ENCODE measurements at places on chromosomes 3 and 15. TPM values are rescaled to one million over a fixed set of nuclear protein-coding genes. Genes with fewer than 3 reads are reported as not detected.

GRCh38 chr3:188150982-188151381 lies 3.0 kb upstream of the LPP start:
- H3K27ac ChIP-seq: no peak overlapping the region
- no peaks in the 10 kb centered on the region for H3K36me3 ChIP-seq
- DNase-seq: no peak
- no peaks in the 10 kb centered on the region for H3K27me3 ChIP-seq

Gene GOLGA6A
- 0.25 TPM for total RNA-seq

- no peaks in the 10 kb centered on the region for H3K27me3 ChIP-seq
- no peak overlapping the region for H3K4me3 ChIP-seq
- no peaks in the 10 kb centered on the region for H3K36me3 ChIP-seq
- no peak overlapping the region for H3K27ac ChIP-seq
- H3K4me1 ChIP-seq: no peaks in the 10 kb centered on the region
- DNase-seq: no peak
These were observed 15.2 kb upstream of the RTP2 start for GRCh38 chr3:187717572-187717971.

- no peak overlapping the region for H3K4me3 ChIP-seq
- no peaks in the 10 kb centered on the region for H3K27me3 ChIP-seq
- no peaks in the 10 kb centered on the region for H3K4me1 ChIP-seq
- peak overlapping the region; percentile 11 for H3K27ac ChIP-seq
These were observed 49.2 kb upstream of the RYK start for GRCh38 chr3:134299888-134300206.

DNA sequence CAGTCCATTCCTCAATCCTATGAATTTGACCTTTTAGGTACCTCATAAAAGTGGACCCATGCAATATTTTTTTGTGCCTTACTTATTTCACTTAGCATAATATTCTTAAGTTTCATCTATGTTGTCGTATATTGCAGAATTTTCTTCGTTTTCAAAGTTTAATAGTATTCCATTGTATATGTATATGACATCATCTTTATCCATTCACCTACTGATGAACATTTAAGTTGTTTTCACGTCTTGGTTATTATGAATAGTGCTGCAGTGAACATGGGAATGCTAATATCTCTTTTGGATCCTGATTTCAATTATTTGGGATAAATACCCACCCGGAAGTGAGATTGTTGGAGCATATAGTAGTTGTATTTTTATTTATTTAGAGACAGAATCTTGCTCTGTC lies 65.1 kb downstream of the AP4E1 start:
- no peaks in the 10 kb centered on the region for H3K27me3 ChIP-seq
- H3K4me3 ChIP-seq: no peak overlapping the region
- DNase-seq: no peak
- peaks cover 39% of the 10 kb centered on the region for H3K36me3 ChIP-seq
- H3K4me1 ChIP-seq: no peaks in the 10 kb centered on the region

GRCh38 chr3:32872487-32873382 lies 54.9 kb downstream of the TRIM71 start:
- H3K4me1 ChIP-seq: peaks cover 24% of the 10 kb centered on the region
- no peaks in the 10 kb centered on the region for H3K27me3 ChIP-seq
- DNase-seq: no peak
- H3K4me3 ChIP-seq: no peak overlapping the region
- no peak overlapping the region for H3K27ac ChIP-seq
- H3K36me3 ChIP-seq: peaks cover 41% of the 10 kb centered on the region

DNA sequence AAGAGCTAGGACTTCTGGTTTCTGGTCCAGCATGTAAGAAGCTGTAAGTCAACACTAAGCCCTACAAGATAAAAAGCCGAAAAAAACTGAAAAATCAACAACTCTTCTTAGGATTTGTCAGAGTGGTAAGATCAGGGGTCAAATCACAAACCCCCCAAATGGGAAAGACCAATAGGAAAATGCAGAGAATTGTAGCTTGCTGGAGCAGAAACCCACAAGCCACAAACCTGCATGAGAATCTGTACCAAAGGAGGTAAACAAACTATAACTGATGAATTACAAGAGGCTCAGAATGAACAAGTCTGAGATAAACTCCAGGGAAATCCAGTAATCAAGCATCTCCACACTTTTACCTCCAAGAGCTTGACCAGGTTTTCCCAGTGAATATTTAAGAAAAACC lies 36.0 kb downstream of the RFX7 start:
- H3K36me3 ChIP-seq: no peaks in the 10 kb centered on the region
- H3K4me3 ChIP-seq: no peak overlapping the region
- H3K4me1 ChIP-seq: no peaks in the 10 kb centered on the region
- H3K27ac ChIP-seq: no peak overlapping the region
- no peaks in the 10 kb centered on the region for H3K27me3 ChIP-seq

Gene GOLGA6L4
- 3.3 TPM for total RNA-seq

Gene C2CD4B
- 0.72 TPM for total RNA-seq

GRCh38 chr3:163657088-163657487 lies 1421.2 kb downstream of the SI start:
- no peaks in the 10 kb centered on the region for H3K4me1 ChIP-seq
- no peaks in the 10 kb centered on the region for H3K27me3 ChIP-seq
- H3K4me3 ChIP-seq: no peak overlapping the region
- no peak overlapping the region for H3K27ac ChIP-seq
- no peak for DNase-seq

DNA sequence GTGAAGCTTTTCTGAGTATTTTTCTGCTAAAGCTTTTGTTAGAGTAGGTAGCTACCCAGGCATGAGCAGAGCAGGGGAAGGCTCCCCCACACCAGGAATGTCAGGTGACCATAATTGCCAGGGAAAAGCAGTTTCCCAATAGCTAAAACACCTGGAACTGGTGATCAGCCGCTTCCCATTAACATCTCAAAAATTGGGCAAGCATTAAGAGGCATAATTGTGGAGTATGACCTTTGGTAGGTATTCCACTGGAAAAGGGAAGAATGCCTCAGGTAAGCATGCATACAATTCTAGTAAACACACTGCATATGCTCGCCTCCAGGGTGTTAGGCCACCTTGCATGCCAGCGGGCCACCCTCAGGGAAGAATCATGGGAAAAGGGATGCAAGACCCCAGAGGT lies 84.5 kb downstream of the CCR1 start:
- H3K4me1 ChIP-seq: no peaks in the 10 kb centered on the region
- no peak overlapping the region for H3K27ac ChIP-seq
- no peaks in the 10 kb centered on the region for H3K36me3 ChIP-seq
- DNase-seq: no peak
- H3K27me3 ChIP-seq: peaks cover 34% of the 10 kb centered on the region

Gene PARP6
- total RNA-seq: 87.3 TPM

- no peaks in the 10 kb centered on the region for H3K36me3 ChIP-seq
- peak overlapping the region; percentile 97 for H3K27ac ChIP-seq
- peaks cover 4% of the 10 kb centered on the region for H3K4me1 ChIP-seq
- DNase-seq: no peak
- peak overlapping the region; percentile 96 for H3K4me3 ChIP-seq
These were observed 1.3 kb downstream of the ADAM10 start for GRCh38 chr15:58748040-58748851.

GRCh38 chr15:36008719-36009118 lies 462.8 kb upstream of the DPH6 start:
- H3K27ac ChIP-seq: no peak overlapping the region
- H3K36me3 ChIP-seq: no peaks in the 10 kb centered on the region
- H3K4me3 ChIP-seq: no peak overlapping the region
- H3K27me3 ChIP-seq: no peaks in the 10 kb centered on the region

- H3K4me1 ChIP-seq: no peaks in the 10 kb centered on the region
- no peak for DNase-seq
- H3K36me3 ChIP-seq: no peaks in the 10 kb centered on the region
These were observed 33.8 kb upstream of the GREM1 start for GRCh38 chr15:32683906-32684584.

Gene NEK11
- 6.0 TPM for total RNA-seq

DNA sequence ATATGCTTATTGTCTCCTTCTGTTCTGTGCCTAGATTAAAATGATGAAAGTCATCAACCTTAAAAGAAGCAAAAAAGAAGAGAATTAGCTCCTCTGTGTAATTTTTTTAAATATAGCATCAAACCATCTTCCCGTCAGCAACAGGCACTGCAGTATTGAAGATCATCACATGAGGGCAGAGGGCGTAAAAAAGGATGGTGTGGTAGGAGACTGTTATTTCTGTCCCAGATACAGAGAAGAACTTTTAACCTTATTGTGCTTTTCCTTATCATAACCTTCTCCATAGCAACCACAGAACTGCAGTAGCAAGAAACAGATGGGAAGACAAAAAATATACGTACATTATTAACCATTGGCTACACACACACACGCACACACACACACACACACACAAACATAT lies 88.8 kb downstream of the IGSF11 start:
- H3K4me3 ChIP-seq: no peak overlapping the region
- H3K27me3 ChIP-seq: peaks cover 7% of the 10 kb centered on the region
- no peak overlapping the region for H3K27ac ChIP-seq

Gene GOLGA8J
- total RNA-seq: 0.44 TPM

- peak overlapping the region; percentile 76 for H3K4me3 ChIP-seq
- H3K36me3 ChIP-seq: peaks cover 84% of the 10 kb centered on the region
- DNase-seq: peak; percentile 83
- H3K27me3 ChIP-seq: no peaks in the 10 kb centered on the region
- peak overlapping the region; percentile 93 for H3K27ac ChIP-seq
These were observed 8.8 kb downstream of the TYRO3 start for GRCh38 chr15:41567862-41568261.

DNA sequence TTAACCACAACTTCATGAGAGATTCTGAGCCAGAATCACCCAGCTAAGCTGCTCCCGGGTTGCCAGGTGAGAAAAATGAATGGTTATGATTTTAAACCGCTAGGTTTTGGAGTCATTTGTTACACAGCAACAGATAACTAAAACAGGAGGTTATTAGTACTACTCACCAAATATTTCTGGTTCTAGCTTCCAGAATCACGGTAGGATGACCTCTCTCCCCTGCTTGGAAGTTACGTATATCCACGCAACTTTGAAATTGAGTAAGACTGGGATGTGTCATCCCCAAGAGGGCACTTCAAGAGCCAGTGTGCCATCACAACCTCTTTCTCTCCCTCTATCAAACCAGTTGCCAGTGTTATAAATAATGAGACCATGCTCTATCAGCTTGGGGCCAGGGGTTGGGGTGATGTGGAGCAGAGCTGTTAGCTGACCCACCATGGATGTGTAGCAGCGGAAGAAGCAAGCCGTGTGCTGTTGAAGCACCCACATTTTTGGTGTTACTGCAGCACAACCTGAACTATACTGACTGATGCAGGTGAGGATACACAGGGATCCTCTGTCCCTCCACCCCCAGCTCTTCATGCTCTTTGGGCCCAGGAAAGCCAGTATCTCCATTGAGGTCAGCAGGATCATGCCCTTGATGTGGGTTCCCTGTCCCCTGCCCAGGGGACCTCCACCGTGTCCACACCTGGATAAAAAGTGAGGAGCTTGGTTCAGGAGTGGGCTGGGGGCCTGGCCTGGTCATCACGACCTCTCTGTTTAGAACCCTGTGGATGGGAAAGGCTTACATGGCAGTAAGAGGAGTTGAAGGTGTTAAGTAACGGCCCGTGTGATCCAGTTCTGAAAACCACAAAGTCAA lies 19.4 kb upstream of the ALDH1A3 start:
- H3K27ac ChIP-seq: no peak overlapping the region
- H3K27me3 ChIP-seq: no peaks in the 10 kb centered on the region
- no peaks in the 10 kb centered on the region for H3K36me3 ChIP-seq
- DNase-seq: no peak
- H3K4me1 ChIP-seq: no peaks in the 10 kb centered on the region
- H3K4me3 ChIP-seq: no peak overlapping the region

- H3K27ac ChIP-seq: no peak overlapping the region
- H3K36me3 ChIP-seq: no peaks in the 10 kb centered on the region
- H3K4me3 ChIP-seq: no peak overlapping the region
- no peaks in the 10 kb centered on the region for H3K4me1 ChIP-seq
- no peak for DNase-seq
These were observed 548.7 kb downstream of the NSUN3 start for GRCh38 chr3:94611596-94611995.

- H3K27ac ChIP-seq: no peak overlapping the region
- H3K4me3 ChIP-seq: no peak overlapping the region
- DNase-seq: no peak
These were observed 114.2 kb upstream of the TJP1 start for GRCh38 chr15:29936353-29937049.

GRCh38 chr3:9698293-9698692 lies 5.3 kb upstream of the CPNE9 start:
- no peak for DNase-seq
- no peak overlapping the region for H3K4me3 ChIP-seq
- no peak overlapping the region for H3K27ac ChIP-seq
- H3K36me3 ChIP-seq: peaks cover 37% of the 10 kb centered on the region

Gene PTX3
- total RNA-seq: 0.11 TPM

Gene SENP7
- 24.0 TPM for total RNA-seq

GRCh38 chr3:78888635-78889034 lies 879.2 kb downstream of the ROBO1 start:
- H3K27ac ChIP-seq: no peak overlapping the region
- no peaks in the 10 kb centered on the region for H3K4me1 ChIP-seq
- no peak overlapping the region for H3K4me3 ChIP-seq
- no peak for DNase-seq

Gene IFRD2
- total RNA-seq: 54.9 TPM

DNA sequence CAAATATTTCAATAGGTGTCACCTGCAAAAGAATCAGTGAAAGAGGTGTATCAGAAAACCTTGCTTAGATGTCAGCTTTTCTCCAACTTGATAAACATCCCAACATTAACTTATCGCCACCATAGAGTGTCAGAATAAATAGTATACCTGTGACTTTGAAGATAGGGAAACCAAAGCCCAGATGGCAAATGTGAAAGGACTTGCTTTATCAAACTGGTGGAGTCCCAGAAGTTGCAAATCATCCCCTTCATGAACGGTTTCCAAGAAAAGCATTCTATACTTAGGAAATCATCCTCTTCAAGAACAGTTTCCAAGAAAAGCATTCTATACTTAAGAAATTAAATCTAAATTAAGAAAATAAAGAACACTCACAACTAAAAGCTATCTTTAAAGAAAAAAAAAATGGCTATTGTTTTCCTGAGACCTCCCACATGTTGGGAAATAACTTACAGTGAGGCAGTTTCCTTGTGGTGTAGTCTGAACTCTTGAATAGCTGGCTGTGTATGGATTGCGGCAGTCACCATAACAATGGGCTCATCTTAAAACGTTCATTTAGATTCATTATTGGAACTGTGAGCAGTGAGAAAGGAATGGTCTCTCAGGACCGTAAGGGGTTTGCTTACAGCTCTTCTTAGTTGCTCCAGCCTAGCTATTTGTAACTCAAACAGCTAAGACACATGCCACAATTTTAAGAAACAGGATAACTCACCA lies 56.5 kb downstream of the GHSR start:
- H3K4me3 ChIP-seq: no peak overlapping the region
- DNase-seq: no peak
- peaks cover 56% of the 10 kb centered on the region for H3K36me3 ChIP-seq
- no peaks in the 10 kb centered on the region for H3K4me1 ChIP-seq
- H3K27me3 ChIP-seq: no peaks in the 10 kb centered on the region

DNA sequence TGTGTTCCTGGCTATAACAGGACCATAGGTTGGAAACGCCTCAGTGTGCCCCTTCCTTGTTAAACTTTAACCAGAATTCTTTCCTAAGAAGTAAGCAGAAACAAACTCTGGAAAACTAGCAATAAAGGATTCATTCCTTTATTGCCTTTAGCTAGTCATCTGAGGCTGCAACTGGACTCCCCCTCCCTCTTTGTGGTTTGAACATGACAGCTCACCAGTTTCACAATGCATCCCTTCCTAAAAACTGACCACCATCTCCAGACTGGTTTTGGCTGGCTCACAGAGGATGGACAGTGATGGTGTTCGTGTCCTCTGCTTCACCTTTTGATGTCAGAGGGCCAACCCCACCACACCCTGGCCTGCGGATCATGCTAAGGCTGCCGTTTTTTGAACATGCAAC lies 27.9 kb upstream of the TGFBR2 start:
- H3K4me3 ChIP-seq: no peak overlapping the region
- no peaks in the 10 kb centered on the region for H3K27me3 ChIP-seq
- H3K4me1 ChIP-seq: peaks cover 4% of the 10 kb centered on the region
- DNase-seq: no peak
- H3K27ac ChIP-seq: no peak overlapping the region
